ENCODE measurements at places on chromosomes 4 and X.

- no peak for DNase-seq
Measured at GRCh38 chrX:72396117-72396516, 90.4 kb upstream of the CITED1 start.

GRCh38 chr4:42311591-42311990 is 85.7 kb upstream of the SHISA3 start:
- DNase-seq: no peak

DNA sequence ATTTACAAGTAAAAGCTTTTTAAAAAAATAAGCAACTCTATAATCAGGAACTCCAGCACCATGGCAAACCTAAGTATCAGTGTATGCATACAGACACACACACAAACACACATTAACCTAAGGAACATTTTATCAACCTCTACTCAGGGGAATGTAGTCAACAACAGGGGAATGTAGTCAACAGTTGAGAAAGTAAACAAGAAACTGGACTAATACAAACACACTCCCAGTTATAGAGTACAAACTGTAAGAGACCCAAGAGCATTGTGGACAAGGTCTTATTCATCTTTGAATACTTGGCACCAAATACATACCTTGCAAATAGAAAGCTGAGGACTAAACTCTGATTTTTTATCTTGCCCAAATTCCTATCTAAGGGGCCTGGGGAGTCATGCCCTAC is 36.2 kb downstream of the PAPSS1 start:
- no peak for DNase-seq

DNA sequence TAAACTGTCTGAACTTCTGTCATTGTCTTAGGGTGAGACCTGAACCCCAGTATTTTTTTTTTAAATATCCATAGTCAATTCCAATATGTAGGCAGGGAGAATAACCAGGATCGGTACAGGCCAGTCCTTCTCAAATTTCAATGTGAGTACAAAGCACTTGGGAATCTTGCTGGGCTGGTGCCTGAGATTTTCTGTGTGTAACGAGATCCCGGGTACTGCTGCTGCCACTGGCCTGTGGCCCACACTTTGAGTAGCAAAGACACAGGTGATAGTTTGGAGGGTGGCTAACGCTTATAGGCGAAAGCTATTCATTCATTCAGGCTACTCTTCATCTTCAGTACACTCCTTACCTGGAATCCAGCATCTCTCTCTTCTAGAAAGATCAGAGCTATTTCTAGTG is 923.6 kb upstream of the TENM3 start:
- DNase-seq: no peak

DNA sequence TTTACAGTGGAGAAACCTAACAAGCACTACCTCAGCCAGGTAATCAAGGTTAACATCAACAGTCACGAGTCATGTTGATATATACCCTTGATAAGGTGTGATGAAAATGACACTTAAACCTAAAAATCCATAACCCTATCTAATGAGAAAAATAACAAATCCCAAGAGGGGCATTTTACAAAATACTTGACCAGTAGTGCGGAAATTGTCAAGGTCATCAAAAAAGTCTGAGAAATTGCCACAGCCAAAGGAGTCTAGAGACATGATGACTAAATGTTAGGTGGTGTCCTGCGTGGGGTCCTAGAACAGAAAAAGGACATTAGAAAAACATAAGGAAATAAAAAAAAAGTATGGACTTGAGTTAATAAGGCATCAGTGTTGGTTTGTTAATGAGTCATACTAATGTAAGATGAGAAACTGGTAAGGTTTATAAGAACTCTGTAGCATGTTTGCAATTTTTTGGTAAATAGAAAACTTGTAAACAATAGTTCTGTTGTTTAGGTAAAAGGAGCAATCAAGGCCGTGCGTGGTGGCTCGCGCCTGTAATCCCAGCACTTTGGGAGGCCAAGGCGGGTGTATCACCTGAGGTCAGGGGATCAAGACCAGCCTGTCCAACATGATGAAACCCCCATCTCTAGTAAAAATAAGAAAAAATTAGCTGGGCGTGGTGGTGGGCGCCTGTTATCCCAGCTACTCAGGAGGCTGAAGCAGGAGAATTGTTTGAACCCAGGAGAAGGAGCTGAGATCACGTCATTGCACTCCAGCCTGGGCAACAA is 2.9 kb downstream of the RPL36A start:
- DNase-seq: no peak

- DNase-seq: no peak
Measured at GRCh38 chr4:21806991-21807390, 141.6 kb downstream of the KCNIP4 start.

- no peak for DNase-seq
Measured at GRCh38 chr4:122832732-122833131, 6.1 kb downstream of the FGF2 start.

GRCh38 chrX:19599253-19599652 is 83.9 kb upstream of the MAP3K15 start:
- no peak for DNase-seq

GRCh38 chrX:79100791-79101484 is 43.5 kb upstream of the GPR174 start:
- DNase-seq: no peak

DNA sequence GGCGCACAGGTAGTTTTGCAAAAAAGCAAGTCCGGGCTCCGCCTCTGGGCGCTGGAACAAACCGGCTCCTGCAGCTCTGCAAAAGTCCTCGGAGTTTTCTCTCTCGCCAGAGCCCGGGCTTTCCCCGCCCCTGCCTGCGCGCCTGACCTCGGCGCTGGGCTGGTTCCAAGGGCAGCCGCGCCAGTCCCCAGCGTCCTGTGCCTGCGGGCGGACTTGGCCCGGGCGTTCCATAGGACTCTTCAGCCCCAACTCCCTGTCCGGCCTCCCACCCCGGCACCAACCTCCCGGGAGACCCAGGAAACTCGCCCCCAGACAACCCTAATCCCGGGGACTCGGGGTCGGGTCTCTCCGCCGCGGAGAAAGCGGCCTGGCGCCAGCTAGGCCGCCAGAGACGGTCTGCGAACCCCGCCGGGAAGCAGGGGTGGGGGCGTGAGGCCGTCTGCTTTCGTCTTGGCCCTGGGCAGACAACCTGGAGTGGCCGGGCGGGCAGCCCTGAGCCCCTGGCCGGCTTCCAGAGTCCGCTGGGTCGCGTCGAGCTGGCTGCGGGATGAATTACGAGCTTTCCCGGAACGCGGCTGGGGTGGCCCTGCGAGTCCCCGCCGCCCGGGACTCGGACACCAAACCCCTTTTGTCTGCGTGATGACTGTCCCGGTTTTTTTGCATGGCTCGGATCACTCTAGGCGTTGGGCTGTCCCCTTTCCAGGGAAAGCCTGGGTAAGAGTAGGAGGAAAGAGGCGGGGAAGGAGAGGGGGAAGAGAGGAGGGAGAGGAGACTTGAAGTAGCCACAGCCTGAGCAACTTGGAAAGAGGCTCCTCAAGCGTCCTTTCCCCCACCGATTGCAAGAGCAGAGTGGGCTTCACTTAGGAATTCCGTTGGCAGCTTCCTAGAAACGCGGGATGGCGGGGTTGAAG is 916 bp downstream of the MXRA5 start:
- no peak for DNase-seq

DNA sequence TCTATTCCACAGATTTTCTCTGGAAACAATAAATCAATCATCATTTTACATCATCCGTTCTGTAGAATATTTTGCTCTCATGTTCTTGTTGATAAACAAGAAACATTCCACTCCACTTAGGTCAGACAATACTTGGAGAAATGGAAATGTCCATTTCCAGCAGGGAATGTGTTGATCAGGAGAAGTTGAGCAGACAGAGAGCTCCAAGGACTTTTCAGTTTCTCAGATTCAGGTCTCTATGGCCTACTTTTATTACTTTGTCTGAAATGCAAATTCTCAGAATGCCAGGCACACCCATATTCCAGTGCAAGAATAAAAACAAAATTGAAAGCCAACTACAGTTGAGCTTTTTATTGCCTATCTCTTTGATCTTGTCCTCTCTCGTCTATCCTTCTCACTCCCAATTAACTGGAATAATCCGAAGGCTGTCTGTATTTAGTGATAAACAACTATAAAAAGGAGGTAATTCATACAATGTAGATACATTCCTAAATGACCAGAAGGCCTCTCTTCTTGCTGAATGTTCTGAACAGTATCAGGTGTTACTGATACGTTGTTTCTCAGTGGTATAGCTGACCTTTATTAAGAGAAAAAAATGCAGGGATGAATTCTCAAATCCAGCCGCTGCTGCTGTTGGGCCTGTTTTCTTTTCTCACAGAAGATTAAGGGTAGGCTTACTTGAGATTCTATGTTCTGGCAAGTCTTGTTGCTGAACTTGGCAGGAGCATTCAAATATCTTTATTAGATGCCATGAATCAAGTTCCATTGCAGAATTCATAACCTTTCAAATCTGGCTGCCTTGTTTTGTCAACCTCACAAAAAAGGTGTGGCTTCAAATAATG is 72.1 kb downstream of the HPGD start:
- no peak for DNase-seq

- DNase-seq: no peak
Measured at GRCh38 chrX:65406532-65406931, 128.1 kb downstream of the LAS1L start.

GRCh38 chr4:42248972-42249371 is 96.5 kb upstream of the BEND4 start:
- no peak for DNase-seq

DNA sequence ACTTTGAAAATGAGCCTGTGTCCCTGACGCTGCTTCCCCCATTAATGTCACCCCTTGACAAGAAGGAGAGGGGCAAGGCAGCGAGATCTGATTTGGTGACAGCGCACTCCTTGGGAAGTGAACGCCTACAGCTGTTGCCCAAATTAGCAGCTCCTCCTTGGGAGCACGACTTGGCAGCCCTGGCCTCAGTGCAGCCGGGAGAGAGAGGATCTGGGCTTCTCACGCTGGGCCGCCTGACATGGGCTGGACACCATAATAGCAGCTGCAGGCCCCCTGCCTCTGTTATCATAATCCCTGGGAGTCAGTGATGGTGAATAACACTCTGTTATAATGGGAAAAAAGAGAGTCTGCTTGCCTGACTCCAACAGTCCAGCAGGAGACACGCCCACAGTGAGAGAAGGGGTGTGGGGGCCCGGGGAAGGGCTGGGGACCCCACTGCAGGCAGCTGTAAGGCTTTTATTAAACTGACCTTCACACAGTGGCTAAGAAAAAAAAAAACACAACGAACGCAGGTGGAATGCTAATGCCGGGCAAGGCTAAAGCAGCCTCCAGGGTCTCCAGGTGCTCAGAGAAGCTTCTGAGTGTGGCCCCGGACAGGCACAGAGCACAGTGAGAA is 73.3 kb downstream of the PSAPL1 start:
- DNase-seq: no peak

- peak; percentile 8 for DNase-seq
Measured at GRCh38 chr4:103091601-103092223, 7.9 kb downstream of the BDH2 start.

- DNase-seq: no peak
Measured at GRCh38 chrX:47112316-47112954, 32.1 kb downstream of the NDUFB11 start.

GRCh38 chr4:185286571-185286970 is 77.2 kb downstream of the SNX25 start:
- DNase-seq: no peak

GRCh38 chr4:95092766-95093165 is 335.0 kb downstream of the BMPR1B start:
- DNase-seq: no peak

GRCh38 chrX:124212622-124213021 is 119.8 kb upstream of the TEX13D start:
- DNase-seq: no peak

DNA sequence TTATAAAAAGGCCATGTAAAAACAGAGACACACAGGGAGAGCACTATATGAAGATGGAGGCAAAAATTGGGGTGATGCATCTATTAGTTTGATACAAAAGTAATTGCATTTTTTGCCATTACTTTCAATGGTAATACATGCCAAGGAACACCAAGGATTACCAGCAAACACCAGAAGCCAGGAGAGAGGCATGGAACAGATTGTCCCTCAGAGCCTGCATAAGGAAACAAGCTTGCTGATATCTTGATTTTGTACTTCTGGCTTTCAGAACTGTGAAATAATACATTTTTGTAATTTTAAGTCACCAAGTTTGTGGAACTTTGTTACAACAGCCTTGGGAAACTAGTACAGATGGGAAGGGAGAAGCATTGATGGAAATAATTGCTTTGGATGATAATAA is 45.6 kb upstream of the BOD1L1 start:
- no peak for DNase-seq

- DNase-seq: no peak
Measured at GRCh38 chrX:7334253-7334935, 186.4 kb upstream of the PUDP start.

DNA sequence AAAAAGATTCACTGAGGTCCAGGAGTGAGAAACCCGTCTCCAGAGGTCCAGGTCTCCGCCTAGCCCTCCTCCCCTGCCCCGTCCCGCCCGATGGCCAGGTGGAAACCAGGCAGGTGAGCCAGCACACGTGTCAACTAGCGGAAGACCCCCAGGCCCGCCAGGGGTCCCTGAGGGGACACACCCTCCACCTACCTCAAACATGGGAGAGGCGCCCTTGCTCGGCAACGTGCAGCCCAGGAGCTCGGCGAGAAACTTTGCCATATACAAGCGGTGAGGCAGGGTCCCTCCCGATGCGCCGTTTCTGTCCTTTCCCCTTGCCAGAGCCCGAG is 330.0 kb downstream of the HNRNPD start:
- DNase-seq: no peak

- DNase-seq: no peak
Measured at GRCh38 chr4:2842687-2843262, 869 bp upstream of the ADD1 start.

All from activated T-cell treated with anti-CD3 and anti-CD28 coated beads for 1 hour (primary cell).